ENCODE measurements at places on chromosomes 12 and 14. TPM values are rescaled to one million over a fixed set of nuclear protein-coding genes. Genes with fewer than 3 reads are reported as not detected.

DNA sequence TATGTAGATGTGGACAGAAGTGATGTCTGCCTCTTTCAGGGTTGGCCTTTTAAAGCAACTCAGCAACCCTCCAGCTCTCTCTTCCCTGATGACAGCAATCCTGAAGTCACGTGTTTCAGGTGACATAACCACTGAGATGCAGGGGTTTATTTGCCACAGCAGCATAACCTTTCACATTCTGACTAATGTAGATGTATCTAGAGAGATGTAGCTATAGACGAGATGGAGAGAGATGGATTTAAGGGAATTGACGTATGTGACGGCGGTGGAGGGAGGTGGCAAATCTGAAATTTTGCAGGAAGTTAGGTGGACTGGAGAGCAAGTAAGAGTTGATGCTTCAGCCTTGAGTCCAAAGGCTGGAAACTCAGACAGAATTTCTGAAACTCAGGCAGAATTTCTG, 126.0 kb downstream of the ZFP36L1 start:
- no peaks in the 10 kb centered on the region for H3K27me3 ChIP-seq
- H3K36me3 ChIP-seq: no peaks in the 10 kb centered on the region
- peaks cover 55% of the 10 kb centered on the region for H3K4me1 ChIP-seq
- H3K4me3 ChIP-seq: no peak overlapping the region

DNA sequence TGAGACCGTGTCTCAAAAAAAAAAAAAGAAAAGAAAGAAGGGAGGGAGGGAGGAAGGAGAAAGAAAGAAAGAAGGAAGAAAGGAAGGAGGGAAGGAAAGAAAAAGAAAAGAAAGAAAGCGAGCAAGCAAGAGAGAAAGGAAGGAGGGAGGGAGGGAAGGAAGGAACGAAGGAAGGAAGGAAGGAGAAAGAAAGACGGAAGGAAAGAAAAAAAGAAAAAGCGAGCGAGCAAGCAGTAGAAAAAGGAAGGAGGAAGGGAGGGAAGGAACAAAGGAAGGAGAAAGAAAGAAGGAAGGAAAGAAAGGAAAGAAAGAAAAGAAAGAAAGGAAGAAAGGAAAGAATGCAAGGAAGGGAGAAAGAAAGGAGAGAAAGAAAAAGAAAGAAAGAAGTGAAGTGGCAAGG, 504.0 kb downstream of the GLT1D1 start:
- no peaks in the 10 kb centered on the region for H3K27me3 ChIP-seq
- H3K4me1 ChIP-seq: no peaks in the 10 kb centered on the region
- H3K4me3 ChIP-seq: no peak overlapping the region
- DNase-seq: no peak
- H3K27ac ChIP-seq: no peak overlapping the region
- no peaks in the 10 kb centered on the region for H3K36me3 ChIP-seq

The PTHLH gene
- not detected for total RNA-seq

DNA sequence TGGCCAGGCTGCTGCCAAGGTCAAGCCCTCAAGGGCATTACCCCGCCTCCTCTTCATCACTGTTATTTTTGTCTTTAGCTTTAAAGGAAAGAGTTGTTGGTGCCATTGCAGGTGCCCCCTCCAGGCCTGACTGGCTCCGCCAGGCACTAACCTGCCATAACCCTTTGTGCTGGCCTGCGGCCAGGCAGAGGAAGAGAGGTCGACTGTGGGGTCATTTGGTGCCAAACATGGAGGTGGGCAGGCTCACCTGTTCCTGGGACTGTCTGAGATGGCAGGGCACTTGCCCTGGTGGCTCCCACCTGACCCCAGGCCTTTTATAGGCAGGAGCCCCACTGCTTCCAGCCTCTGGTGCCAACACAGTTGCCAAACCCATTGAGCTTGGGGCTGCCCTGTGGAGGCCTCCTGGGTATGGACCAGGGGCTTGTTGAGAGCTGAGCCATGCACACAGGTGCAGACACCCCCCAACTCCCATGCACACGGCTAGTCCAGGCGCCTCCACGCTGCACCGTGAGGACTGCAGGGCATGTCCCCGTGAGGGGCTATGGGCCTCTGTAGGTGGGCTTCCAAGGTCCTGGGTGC, 29.4 kb upstream of the PLD4 start:
- H3K4me3 ChIP-seq: no peak overlapping the region
- DNase-seq: peak; percentile 42
- no peaks in the 10 kb centered on the region for H3K27me3 ChIP-seq
- peaks cover 29% of the 10 kb centered on the region for H3K4me1 ChIP-seq
- no peaks in the 10 kb centered on the region for H3K36me3 ChIP-seq

The PAX9 gene
- not detected for total RNA-seq

The MDM2 gene
- 138 TPM for total RNA-seq

- no peaks in the 10 kb centered on the region for H3K27me3 ChIP-seq
- no peaks in the 10 kb centered on the region for H3K4me1 ChIP-seq
- H3K27ac ChIP-seq: no peak overlapping the region
- no peak for DNase-seq
- H3K4me3 ChIP-seq: no peak overlapping the region
- H3K36me3 ChIP-seq: peaks cover 100% of the 10 kb centered on the region
Observed at GRCh38 chr14:31118892-31119291, 88.7 kb downstream of the HECTD1 start.

- no peak overlapping the region for H3K4me3 ChIP-seq
- peaks cover 35% of the 10 kb centered on the region for H3K4me1 ChIP-seq
- DNase-seq: no peak
- H3K27ac ChIP-seq: no peak overlapping the region
Observed at GRCh38 chr12:82870771-82871377, 184.2 kb downstream of the TMTC2 start.

The TCP11L2 gene
- 0.29 TPM for total RNA-seq

- no peaks in the 10 kb centered on the region for H3K27me3 ChIP-seq
- H3K27ac ChIP-seq: peak overlapping the region; percentile 79
- H3K4me1 ChIP-seq: peaks cover 60% of the 10 kb centered on the region
- H3K36me3 ChIP-seq: peaks cover 92% of the 10 kb centered on the region
- DNase-seq: peak; percentile 86
Observed at GRCh38 chr12:111444925-111445725, 39.4 kb downstream of the SH2B3 start.

The POTEM gene
- not detected for total RNA-seq

The SIX4 gene
- total RNA-seq: 1.8 TPM

DNA sequence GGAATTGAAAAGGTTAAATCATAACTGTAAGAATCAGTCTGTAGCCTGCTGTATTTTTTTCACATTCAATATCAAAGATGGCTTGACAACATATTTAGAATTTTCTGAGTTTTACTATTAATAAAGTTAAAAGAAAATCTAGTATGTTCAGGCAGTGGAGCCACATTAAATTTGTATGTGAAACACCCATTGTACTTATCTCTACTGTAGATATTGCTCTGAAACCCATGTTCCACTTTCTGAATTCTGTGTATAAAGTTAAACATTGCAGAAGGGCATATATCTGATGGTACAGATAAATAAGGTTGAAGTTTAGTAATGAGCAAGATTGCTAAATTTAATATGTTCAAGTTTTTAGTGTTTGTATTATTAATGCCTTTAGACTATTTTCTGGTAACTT, 172.7 kb downstream of the FOXA1 start:
- no peak overlapping the region for H3K4me3 ChIP-seq
- H3K4me1 ChIP-seq: no peaks in the 10 kb centered on the region
- no peak overlapping the region for H3K27ac ChIP-seq
- no peaks in the 10 kb centered on the region for H3K27me3 ChIP-seq
- no peak for DNase-seq
- H3K36me3 ChIP-seq: no peaks in the 10 kb centered on the region

- peaks cover 8% of the 10 kb centered on the region for H3K4me1 ChIP-seq
- DNase-seq: no peak
- no peak overlapping the region for H3K27ac ChIP-seq
- no peaks in the 10 kb centered on the region for H3K27me3 ChIP-seq
Observed at GRCh38 chr12:100508751-100509150, 35.1 kb downstream of the NR1H4 start.

- H3K4me3 ChIP-seq: no peak within 1 kb of the TSS
- peaks cover 54% of the 10 kb centered on the region for H3K27me3 ChIP-seq
- no peak within 1 kb of the TSS for H3K27ac ChIP-seq
- DNase-seq: no peak
- peaks cover under 1% of the 10 kb centered on the region for H3K4me1 ChIP-seq
Observed at GRCh38 chr12:262817-263216, at the start of gene SLC6A13. Gene SLC6A13, minus strand, starts transcription at chr12:262836. Its CDS starts 2,784 bp downstream, at chr12:260052.

GRCh38 chr12:71321130-71321529, 118.5 kb upstream of the LGR5 start:
- H3K27me3 ChIP-seq: no peaks in the 10 kb centered on the region
- H3K36me3 ChIP-seq: no peaks in the 10 kb centered on the region
- no peak for DNase-seq
- H3K27ac ChIP-seq: no peak overlapping the region

GRCh38 chr12:5506821-5507231, 74.9 kb downstream of the NTF3 start:
- no peaks in the 10 kb centered on the region for H3K36me3 ChIP-seq
- DNase-seq: no peak
- H3K4me3 ChIP-seq: no peak overlapping the region
- H3K27ac ChIP-seq: no peak overlapping the region

The IAPP gene
- not detected for total RNA-seq

- H3K27ac ChIP-seq: no peak overlapping the region
- H3K4me3 ChIP-seq: no peak overlapping the region
- H3K27me3 ChIP-seq: no peaks in the 10 kb centered on the region
- peaks cover 14% of the 10 kb centered on the region for H3K4me1 ChIP-seq
- DNase-seq: no peak
- H3K36me3 ChIP-seq: no peaks in the 10 kb centered on the region
Observed at GRCh38 chr14:68693926-68694325, 98.9 kb downstream of the ZFP36L1 start.

The WSCD2 gene
- total RNA-seq: 0.43 TPM

The ESRRB gene
- total RNA-seq: 2.6 TPM

The SYNDIG1L gene
- not detected for total RNA-seq

GRCh38 chr14:53824061-53824460, 132.6 kb downstream of the BMP4 start:
- H3K27me3 ChIP-seq: no peaks in the 10 kb centered on the region
- no peak overlapping the region for H3K27ac ChIP-seq
- no peaks in the 10 kb centered on the region for H3K4me1 ChIP-seq
- no peak overlapping the region for H3K4me3 ChIP-seq
- no peak for DNase-seq

The REP15 gene
- 4.1 TPM for total RNA-seq

GRCh38 chr14:54662491-54663133, 95.7 kb downstream of the SAMD4A start:
- H3K4me1 ChIP-seq: no peaks in the 10 kb centered on the region
- H3K4me3 ChIP-seq: no peak overlapping the region
- H3K27me3 ChIP-seq: no peaks in the 10 kb centered on the region
- no peaks in the 10 kb centered on the region for H3K36me3 ChIP-seq
- DNase-seq: no peak

The CLEC6A gene
- not detected for total RNA-seq

The TECPR2 gene
- total RNA-seq: 12.5 TPM

DNA sequence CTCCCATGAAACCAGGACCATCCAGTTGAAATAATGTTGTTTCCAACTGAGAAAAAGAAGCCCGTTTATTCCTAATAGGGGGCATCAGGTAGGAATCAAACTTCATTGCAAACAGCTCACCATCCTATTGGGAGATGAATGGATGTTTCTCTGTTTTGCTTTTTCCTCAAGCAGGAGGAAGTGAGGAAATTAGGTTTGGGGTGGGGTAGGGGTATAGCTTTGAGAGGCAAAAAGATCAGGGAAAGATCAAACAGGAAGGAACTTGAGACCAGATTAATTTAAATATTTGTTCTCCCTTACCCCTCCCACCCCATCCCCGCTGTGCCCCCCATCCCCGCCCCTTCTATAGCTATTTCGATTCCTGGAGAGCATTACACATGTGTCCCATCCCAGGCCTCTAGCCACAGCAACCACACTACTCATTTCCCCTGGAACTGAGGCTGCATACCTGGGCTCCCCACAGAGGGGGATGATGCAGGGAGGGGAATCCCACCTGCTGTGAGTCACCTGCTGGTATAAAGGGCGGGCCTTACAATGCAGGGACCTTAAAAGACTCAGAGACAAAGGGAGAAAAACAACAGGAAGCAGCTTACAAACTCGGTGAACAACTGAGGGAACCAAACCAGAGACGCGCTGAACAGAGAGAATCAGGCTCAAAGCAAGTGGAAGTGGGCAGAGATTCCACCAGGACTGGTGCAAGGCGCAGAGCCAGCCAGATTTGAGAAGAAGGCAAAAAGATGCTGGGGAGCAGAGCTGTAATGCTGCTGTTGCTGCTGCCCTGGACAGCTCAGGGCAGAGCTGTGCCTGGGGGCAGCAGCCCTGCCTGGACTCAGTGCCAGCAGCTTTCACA, at the start of gene IL23A:
Gene IL23A, plus strand, starts transcription at position 577 of the 850 bp plus-strand sequence. Its CDS starts 161 bp downstream, at position 738.
- H3K4me1 ChIP-seq: peaks cover 3% of the 10 kb centered on the region
- H3K36me3 ChIP-seq: peaks cover 26% of the 10 kb centered on the region
- H3K4me3 ChIP-seq: no peak within 1 kb of the TSS
- DNase-seq: no peak

DNA sequence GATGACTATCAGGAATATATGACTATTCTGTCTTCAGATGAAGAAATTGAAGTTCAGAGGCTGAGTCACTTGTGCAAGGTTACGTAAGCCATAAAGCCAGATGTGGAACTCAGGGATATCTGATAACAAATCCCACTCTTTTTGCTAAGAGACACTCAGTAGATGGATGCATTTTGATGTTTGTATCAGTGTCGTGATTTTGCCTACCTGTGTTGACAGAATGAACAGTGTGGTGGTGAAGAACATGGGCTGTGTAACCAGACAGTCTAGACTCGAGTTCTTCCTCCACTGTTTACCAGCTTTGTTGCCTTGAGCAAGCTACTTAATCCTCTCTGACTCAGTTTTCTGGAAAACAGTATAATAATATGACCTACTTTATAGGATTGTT, 93.9 kb downstream of the DAAM1 start:
- H3K36me3 ChIP-seq: no peaks in the 10 kb centered on the region
- no peaks in the 10 kb centered on the region for H3K27me3 ChIP-seq
- no peak overlapping the region for H3K4me3 ChIP-seq
- DNase-seq: no peak

The DNAI7 gene
- total RNA-seq: not detected

DNA sequence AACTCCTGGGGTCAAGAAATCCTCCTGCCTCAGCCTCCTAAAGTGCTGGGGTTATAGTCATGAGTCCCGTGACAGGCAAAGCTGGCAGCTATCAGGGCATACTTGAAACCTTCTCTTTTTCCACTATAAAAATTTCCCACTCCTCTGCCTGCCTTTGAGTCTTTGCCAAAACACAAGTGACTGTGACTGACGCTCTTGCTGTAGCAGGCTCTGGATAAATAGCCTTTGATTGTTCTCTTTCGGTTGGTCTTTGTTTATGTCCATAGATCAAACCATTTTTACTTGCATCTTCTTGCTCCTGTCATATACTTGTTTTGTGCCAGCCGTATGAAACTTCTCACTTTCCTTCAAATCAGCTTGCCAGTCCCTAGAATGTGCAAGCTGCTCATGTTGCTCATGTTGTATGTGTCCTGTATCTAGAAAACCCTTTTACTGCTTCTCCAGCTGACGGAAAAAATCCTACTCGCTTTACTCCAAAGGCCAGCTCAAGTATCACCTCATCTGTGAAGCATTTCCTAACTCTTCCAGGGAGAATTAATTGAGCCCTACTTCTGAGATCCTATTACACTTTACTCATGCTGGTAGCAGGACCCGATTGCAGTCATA, 73.1 kb downstream of the RESF1 start:
- no peak overlapping the region for H3K27ac ChIP-seq
- no peaks in the 10 kb centered on the region for H3K27me3 ChIP-seq
- H3K36me3 ChIP-seq: no peaks in the 10 kb centered on the region
- no peak for DNase-seq
- H3K4me3 ChIP-seq: no peak overlapping the region
- H3K4me1 ChIP-seq: no peaks in the 10 kb centered on the region

The NYNRIN gene
- total RNA-seq: 2.9 TPM

The ALDH1L2 gene
- total RNA-seq: 6.1 TPM

GRCh38 chr12:122099856-122100255, 21.3 kb downstream of the MLXIP start:
- no peak overlapping the region for H3K4me3 ChIP-seq
- peak overlapping the region; percentile 80 for H3K27ac ChIP-seq
- no peaks in the 10 kb centered on the region for H3K27me3 ChIP-seq
- no peak for DNase-seq
- no peaks in the 10 kb centered on the region for H3K36me3 ChIP-seq
- peaks cover 98% of the 10 kb centered on the region for H3K4me1 ChIP-seq

Data from stomach (tissue), 19 donors.